ENCODE measurements at places on chromosomes 7 and 10.

DNA sequence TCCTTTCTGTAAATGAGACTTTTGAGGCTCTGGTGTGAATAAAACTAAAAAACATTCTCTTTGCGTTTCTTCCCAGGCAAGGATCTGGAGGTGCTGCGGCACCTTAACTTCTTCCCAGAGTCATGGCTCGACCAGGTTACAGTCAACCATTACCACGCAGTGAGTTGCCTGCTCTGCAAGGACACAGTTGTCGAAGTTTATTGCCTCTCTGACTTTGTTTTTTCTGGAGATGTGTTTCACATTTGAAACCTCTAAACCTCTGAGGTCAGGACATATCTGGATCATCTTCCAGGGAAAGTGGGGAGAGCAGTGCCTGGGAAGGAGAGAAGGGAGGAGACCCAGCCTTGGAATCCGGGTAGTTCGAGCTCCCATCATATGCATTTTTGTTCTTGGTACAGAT, 43.4 kb upstream of the PLEKHA1 start:
- no peak for DNase-seq

DNA sequence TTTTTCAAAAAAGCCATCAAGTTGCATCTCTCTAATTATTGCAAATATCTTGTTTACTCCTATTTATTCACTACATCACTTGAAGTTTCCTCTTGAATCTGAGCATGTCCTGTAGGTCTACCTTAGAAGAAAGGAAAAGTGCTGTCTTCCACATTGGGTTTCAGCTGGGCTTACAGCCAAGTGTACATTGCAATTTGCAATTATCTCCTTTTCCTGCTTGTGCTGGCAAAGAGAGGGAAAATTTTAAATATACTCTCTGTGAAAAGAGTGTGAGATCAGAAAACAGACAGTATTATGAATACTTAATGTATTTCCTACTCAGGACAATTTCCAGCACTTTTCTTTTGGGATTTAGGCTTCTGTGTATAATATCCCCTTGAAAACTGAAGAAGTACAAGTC, 839.7 kb downstream of the CNTNAP2 start:
- DNase-seq: no peak

DNA sequence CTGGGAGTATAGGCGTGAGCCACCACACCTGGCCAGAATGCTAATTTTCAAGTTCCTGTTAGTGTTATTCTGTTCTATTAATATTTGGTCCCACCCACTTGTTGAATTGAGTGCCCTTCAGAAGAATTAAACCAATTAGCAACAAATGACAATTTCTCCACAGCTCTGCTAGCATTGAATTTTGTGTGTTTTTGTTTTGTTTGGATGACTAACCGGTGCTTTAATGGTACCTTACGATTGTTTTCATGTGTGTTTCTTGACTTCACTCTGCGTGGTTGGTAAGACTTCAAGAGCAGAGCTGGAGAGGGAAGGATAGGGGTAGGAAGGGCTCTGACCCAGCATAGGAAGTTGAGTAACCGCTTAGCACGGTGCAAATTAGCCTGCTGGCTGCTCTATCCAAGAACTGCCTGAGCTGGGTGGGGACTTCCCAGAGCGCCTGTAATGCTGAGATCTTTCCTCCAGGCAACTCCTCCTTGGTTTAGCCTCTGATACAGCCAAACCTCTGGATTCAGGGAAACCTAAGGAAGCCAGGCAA, 4.6 kb downstream of the ARPC1B start:
- no peak for DNase-seq

GRCh38 chr10:78069151-78069550, 35.5 kb downstream of the RPS24 start:
- no peak for DNase-seq

- no peak for DNase-seq
Observed at GRCh38 chr7:157397036-157397720, 60.4 kb downstream of the DNAJB6 start.

DNA sequence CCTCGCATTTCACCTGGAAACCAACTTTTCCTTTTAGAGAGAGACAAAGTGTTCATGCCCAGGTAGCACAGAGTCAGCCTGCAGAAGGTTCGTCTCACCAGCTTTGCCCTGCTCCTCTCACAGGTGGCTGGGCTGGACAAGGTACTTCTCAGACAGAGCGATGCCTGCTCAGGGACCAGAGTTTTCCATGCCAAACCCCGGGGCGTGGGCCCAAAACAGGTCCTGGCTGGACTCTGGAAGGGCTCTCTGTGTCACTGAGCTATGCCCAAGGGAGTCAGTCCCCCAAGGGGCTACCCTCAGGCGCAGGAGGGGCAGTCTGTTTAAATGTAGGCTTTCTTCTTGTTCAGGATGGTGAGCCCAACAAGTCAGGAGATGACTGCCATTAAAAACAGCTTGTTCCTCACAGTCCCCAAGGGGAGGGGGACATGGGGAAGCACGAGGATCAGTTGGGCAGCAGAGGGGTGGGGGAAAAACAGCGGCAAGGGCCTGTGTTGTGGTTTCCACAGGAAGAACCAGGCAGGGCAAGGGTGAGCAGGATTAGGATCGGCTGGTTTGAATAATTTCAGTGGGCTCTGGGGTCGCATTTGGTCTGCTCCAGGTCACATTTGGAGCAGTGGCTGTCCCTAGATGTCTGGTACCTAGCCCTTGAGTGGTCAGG, 55.5 kb upstream of the FIGNL1 start:
- no peak for DNase-seq

DNA sequence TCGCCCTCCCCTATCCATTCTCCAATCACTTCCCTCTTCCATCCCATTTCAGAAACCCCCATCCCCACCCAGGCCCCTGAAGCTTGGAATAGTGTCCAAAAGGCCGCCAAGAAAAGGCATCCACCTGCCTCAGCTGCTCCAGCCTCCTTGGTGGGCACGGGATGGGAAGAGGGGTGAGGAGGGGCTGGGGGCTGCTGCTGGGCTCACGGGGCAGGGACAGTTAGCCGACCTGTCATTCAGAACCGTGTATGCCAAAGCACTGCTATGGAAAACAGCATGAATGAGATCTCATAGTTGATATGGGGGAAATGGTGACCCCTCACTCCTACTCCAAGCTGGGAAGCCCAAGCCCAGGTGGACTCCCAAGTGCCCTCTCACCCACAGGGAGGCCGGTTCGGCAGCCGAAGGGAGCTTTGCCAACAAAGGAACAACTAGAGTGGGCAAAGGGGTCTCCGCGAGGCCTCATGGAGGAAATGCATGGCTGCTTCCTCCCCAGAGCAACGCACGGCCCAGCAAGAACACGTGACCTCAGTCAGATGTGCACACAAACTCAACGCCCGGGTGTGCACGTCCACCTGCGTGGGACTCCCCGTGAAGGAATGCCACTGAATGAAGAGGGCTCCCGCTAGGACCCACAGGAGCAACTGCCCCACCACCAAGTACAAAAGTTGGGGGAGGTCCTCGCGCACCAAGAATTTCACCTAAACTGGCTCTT, 52.5 kb downstream of the EBF3 start:
- no peak for DNase-seq

DNA sequence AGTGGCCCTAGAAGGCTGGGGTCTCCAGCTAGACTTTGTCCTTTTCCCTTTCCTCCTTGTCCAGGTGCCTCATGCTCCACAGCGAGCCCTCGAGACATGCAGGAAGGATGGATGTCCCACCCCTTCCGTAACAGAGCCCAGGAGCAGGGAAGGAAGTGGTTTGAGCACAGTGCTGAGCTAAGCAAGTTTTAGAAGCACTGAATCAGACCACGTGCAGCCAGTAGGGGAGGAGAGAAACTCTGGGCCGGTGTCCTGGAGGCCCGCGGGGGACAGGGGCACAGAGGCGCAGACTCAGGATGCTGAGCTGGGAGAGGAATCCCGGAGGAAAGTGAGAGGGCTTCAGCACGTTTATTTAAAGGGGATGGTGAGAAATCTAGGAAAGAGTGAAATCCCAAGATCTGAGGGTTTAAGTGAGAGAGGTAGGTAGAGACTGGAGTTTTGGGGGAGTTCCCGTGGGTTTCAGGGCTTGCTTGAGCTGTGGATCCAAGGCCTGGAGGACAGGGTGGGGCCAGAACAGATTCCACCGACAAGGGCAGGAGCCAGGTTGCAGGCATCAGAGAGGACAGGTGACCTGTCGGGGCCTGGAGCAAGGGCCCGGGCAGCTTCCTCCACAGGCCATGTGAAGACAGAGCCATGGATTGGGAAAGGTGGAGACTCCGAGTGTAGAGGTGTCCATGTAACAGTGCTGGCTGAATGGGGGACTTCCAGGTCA, 4.4 kb upstream of the IRF5 start:
- DNase-seq: peak; percentile 25

DNA sequence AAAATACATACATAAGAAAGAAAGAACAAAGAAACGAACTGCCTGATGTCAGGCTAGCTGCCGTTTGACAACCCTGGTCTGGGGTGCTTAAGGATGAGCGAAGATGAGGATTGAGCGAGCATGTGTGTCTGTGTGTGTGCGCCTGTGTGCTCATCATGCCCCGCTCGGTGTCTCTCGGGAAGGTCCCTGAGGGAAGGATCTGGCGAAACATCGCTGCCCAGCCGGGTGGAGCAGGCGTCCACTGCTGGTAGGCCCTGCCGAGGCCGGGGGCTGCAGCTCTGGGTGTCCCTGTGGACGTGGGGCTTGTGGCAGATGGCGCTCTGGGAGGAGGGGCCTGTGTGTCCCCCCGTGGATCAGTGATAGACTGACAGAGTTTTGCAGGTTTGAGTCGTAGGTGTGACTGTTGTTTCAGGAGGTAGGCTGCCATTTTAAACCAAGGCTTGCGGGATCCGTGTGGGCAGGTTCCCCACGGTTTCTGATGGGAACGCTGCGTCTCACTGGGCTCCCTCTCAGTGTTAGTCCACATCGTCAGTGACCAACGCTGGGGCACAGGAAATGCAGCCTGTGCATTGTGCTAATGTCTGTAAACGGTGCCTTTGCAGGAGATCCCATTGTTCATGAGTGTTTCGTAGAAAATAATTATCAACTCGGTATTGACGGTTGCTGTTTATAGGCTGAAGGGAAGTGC, 5.9 kb upstream of the SUN1 start:
- DNase-seq: no peak

GRCh38 chr7:118429141-118429540, 204.6 kb downstream of the ANKRD7 start:
- DNase-seq: no peak

DNA sequence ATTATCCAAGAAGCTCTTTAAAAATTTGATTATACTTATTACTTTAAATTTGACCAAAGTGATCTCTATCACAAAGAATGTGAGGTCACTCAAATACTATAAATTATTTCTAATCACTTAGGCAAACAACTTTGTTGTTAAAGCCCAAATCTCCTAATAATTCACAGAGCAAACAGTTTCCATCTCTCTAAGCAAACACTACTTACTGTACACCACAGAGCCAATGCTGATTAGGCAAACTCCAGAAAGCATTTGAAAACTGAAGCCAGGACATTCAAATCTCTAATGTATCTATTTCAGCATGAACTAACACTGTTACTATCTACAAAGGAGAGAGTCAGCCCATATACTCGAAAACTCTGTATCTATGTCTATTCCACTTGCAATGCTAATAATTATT, 107.1 kb downstream of the RNF32 start:
- no peak for DNase-seq

GRCh38 chr7:151175793-151176311, 8.4 kb upstream of the GBX1 start:
- DNase-seq: no peak

- no peak for DNase-seq
Observed at GRCh38 chr10:70544431-70545340, 57.9 kb downstream of the PRF1 start.

DNA sequence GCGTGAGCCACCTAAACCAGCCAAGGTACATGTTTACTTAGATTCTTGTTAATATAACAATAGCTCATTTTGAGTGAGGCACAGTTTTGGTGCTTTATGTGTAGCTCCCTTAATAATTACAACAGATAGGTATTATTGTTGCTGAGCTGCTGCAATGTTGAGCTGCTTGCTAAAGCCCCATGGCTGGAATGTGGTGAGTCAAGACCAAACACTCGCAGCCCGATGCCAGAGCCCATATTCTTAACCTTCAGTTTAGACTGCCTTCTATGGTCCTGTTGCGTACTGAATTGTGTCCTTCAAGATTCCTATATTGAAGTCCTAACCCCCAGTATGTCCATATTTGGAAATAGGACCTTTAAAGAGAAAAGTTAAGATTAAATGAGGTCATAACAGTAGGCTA, 407.1 kb downstream of the NEBL start:
- no peak for DNase-seq

DNA sequence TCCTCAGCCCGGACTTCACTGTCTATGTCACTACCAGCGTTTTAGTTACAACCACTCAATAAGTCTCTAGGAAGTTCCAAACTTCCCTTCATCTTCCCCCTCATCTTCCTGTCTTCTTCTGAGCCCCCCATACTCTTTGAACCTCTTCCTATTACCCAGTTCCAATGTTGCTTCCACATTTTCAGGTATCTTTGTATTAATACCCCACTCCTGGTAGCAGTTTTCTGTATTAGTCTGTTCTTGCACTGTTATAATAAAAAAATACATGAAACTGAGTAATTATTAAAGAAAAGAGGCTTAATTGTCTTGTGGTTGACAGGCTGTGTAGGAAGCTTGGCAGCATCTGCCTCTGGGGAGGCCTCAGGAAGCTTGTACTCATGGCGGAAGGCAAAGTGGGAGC, 218.6 kb downstream of the BICC1 start:
- DNase-seq: no peak

GRCh38 chr10:48765527-48765926, 80.9 kb downstream of the WDFY4 start:
- no peak for DNase-seq

DNA sequence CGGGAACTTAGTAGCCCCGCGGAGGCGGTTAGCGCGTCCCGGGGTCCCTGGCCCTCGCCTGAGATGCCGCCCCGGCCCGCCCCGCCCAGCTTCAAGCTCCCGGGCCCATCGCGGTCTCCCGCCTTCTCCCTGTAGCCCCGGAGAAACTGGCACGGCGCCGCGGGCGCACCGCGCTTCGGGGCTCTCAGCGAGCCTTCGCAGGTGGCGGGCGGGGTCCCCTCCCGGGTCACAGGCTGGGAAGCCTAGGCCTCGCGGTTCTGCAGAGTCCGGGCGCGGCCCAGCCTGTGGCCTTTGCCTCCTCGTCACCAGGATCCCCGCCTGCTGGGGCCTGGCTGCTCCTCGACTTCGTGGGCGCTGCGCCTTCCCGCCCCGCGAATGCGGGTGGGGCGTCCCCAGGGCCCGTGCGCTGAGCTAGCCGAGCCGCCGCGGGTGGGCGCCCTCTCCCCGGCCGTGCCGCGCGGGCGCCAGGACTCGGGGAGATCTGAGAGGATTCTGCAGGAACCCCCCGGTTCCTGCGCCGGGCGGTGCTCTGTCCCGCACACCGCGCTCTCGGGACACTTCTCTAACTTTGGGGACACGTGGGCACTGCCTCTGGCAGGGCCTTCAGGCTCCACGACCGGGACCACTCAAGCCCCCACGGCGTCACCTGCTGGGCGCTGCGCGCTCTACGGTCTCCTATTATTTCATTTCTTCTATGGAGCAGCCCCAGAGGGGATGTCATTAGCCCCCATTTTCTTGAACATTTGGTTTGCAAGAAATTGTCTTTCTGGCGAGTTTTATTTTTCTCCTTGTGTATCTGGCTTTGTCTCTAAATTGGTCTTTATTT, 682 bp upstream of the RGS10 start:
- DNase-seq: peak; percentile 53

- no peak for DNase-seq
Observed at GRCh38 chr10:100008142-100008522, 1.6 kb downstream of the DNMBP start.
